ENCODE measurements at places on chromosomes 5 and 9.

- DNase-seq, result no peak
Measured at GRCh38 chr5:95884017-95884325, 61.4 kb upstream of the GLRX start.

DNA sequence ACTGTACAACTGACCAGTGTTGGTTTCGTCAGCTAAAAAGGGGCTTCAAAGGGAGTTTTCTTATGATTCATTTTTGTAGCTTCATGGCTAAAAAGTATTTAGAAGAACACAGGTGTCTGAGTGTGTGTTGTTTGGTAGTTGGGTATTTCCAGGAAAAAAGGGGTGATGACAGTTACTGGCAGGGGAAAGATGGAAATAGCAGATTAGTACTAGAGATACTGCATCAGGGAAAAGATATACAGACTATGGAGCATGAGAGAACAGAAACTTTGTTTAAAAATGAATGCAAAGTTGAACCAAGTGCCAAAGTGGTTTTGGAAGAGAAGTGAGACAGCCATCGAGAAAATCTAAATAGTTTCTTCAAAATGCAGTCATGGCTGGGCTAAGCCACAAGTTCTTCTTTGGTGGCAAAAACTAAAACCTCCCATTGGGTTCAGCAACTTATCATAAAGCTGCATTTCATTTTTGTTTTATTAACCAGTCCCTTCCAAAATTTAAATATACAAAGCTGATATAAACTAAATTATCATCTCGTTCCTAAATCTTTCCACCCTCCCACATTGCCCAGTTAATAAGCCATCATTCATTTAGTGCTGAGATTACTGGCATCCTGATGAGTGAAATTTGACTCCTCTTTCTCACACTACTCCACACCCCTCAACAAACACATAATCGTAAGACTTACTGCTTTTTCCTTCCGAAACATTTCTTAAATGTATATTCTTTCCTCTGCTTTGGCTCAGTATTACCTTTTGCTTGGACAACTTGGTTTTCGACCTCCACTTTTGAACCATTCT lies 33.5 kb downstream of the ELL2 start:
- no peak for DNase-seq

GRCh38 chr9:73014011-73014410 lies 61.2 kb upstream of the ALDH1A1 start:
- no peak for DNase-seq

DNA sequence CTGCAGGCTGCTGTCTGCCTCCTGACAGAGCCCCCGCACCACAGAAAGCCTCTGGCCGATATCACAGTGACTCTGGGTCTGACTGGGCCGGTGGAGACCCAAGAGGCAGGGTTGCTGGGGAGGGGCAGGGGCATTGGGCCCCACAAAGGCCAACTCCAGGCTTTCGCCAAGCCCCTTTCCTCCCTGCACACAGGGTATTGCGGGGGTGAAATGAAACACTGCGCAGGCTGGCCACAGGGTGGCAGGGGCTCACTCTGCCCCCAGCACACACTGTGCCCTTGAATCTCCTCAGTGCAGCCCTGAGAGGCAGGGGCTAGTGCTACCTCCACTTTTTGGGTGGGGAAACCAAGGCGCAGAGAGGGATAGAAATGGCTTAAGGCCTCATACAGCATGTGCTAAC lies 44.6 kb downstream of the BARX1 start:
- DNase-seq, result no peak

DNA sequence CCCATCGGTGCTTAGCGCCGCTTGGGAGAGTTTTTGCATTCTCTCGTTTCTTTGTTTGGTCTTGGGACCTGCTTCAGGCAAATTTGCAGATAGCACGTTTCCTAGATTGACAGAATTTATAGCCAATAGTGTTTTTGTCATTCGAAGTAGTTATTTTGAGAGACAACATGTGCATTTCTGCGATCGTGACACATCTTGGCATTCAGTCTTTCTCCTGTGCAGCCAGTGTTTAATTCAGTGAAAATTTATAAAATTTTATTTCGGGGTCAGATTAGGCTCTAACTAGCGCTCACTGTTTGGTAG lies 830 bp downstream of the PRRC1 start:
- DNase-seq, result no peak

DNA sequence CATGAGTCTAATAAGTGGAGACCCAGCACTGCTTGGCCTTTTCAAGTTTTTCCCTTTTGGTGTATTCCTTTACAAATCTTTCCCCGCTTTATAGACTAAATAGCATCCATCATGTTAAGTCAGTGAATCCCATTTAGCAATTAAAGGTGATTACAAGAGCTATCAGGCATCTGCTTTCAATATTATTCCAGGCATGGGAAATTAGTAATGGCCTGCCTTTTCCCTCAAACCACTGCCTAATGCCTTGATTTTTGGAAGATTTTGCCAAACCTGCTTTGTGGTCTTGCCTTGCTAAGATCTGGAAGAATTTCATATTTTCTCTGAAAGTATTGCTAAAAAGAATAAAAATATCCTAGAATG lies 102.8 kb upstream of the GNA14 start:
- no peak for DNase-seq

- no peak for DNase-seq
Measured at GRCh38 chr5:141703133-141703561, 21.1 kb upstream of the ARAP3 start.

DNA sequence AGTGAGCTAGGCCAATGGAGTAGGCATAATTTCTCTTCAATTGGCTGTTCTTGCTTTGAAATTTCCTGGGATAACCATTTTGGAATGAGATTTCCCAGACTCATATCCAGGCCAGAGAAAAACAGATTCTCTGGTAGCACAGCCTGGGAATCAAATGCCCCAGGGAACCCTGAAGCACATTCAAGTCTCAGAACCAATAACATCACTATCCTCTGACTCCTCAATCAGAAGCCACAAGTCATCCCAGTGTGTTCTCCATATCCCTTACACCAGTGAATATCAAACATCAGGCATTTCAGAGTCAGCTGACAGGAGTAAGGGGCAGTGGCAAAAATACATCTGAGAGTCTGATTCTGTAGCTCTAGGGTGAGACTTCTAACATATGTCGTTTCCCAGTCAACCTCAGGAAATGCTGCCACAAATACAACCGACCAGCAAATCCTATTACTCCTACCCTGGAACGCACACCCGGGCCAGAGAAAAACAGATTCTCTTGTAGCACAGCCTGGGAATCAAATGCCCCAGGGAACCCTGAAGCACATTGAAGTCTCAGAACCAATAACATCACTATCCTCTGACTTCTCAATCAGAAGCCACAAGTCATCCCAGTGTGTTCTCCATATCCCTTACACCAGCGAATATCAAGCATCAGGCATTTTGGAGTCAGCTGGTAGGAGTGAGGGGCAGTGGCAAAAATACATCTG lies 537.7 kb upstream of the NMUR2 start:
- DNase-seq, result no peak

- DNase-seq, result no peak
Measured at GRCh38 chr5:135138116-135138850, 104.3 kb upstream of the PITX1 start.

DNA sequence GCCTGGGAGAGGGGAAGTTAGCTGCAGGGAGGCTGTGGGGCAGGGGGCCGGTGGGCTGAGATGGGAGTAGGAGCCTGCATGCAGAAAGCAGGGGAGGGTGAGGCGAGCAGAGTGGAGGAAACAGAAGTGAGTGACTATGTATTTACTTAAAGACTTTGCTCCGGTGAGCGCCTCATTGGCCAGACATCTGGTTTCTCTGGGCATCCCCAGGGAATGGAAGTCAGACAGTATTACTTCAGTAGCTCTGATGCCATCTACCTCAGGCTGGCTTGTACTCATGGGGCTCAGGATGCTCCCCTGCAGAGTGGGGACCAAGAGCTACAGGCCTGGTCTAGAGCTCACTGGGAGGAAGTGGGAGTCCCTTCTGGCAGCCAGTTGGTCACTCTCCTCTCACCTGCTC lies 78.2 kb upstream of the ARAP3 start:
- no peak for DNase-seq

DNA sequence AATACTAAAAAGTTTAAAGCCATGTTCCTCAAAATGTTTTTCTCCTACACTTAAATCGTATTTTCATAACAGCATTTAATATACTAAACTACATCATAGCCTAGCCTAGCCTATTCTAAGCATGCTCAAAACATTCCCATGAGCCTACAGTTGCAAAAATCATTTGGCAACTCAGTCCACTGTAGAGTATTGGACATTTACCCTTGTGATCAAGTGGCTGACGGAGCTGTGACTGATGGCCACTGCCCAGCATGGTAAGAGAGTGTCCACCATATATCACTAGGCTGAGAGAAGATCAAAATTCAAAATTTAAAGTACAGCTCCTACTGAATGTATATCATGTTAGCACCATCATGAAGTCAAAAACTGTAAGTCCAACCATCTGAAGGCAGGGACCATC lies 30.9 kb downstream of the SEMA5A start:
- DNase-seq, result no peak

DNA sequence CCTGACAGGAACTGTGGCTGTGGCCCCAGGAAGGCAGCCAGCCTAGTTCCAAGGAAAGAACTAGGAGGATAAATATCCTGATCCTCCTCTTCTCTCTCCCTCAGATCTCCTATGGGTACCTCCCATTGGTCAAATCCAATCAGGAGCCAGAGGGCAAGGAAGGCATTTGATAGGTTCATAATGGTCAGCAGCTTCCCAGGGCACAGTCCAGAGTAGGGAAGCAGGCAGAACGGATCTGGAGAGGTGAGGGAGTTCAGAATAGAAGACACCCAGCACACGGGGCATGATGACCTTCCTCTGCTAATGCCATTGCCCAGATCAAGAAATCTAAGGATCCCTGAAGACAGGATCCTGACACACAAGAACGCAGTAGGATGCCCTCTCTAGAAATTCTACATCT lies 8.6 kb downstream of the ABLIM3 start:
- DNase-seq, result no peak

GRCh38 chr9:92189782-92190535 lies 74.7 kb upstream of the SPTLC1 start:
- no peak for DNase-seq

DNA sequence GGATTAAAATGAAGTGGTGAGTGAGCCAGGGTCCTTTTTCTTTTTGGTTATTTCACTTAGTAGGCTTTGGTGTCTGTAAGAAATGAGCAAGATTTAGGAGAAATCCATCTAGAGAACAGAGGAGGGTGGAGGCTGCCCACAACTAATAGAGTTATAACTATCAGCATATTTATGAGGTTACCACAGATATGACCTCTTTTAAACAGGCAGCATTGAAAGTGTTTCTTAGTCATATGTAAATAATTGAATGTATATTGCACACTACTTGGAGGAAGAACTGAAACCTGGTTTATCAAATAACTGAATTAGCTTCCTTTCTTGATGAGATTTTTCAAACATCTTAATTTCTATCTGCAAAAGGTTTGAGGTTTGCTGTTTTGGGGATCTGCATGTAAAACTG lies 483.1 kb upstream of the PIK3R1 start:
- no peak for DNase-seq

All from CD4-positive, alpha-beta T cell treated with Interleukin-6 for 4 hours (primary cell).